ENCODE measurements at places on chromosomes 4 and X.

DNA sequence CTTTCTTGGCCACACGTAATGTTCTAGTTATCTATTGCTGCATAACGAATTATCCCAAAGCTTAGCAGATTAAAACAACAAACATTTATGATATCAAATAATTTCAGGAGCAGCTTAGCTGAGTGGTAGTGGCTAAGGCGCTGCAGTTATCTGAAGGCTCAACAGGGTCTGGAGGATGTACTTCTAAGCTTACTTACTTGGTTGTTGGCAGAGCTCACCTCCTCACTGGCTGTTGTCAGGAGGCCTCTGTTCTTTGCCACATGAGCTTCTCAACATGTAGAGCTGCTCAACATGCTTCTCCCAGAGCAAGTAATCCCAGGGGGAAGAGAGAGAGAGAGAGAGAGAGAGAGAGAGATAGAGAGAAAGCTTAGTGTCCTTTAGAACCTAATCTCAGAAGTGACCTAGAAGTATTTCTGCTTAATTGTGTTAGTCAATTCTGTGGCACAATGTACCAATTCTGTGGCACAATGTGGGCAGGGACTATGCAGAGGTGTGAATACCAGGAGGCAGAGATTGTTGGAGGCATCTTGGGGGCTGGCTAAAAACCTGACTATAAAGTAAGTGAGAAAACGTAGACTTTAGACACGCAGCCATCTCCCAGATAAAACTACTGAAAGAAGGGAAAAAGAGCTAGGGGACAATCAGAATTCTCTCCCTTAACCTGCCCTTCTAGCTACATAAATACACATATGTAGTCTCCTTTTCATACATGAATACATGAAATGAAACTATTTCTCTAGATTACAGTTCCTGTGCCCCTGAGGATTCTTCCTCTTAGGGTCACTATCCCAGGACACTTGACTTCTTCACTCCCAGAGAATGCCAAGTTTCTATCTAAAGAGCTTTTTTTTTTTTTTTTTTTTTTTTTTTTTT, 40.2 kb downstream of the HOPX start:
- no peak for DNase-seq

DNA sequence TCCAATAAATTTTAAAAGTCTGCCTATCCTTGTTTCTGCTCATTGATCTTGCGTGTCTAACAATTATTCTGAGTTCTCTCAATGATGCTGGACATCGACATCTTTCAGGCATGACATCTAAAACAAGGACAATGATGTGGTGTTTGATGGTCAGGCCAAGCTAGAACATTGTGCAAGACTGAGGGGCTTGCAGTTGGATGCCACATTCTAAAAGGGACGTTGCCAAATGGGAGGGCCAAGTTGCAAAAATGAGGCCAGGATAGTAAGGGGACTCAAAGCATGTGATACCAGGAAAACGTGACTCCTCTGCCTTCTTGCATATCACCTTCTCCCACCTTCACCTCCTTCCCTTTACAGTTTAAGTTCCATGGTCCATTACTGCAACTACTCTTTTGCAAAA, 29.4 kb upstream of the NSUN7 start:
- DNase-seq: no peak

DNA sequence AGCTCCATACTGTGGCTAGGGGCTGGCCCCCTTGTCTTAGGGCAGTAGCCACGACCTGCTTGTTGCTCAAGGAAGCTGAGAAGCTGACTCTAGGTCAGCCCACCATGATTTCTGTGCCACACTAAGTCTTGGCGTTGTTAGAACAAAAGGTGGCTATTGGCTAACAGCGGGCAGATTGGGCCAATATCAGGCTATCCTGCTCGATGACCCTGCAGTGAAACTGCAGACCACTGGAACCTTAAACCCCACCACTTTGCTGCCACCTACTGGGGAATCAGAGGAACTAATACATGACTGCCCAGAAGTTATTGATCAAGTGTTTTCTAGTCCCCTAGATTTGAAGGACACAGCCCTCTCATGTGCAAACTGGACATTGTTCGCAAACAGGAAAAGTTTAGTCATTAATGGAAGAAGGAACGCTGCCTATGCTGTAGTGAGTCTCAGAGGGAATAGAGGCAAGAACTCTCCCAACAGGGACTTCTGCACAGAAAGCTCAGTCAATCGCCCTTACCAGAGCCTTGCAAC, 17.0 kb upstream of the PAPSS1 start:
- no peak for DNase-seq

DNA sequence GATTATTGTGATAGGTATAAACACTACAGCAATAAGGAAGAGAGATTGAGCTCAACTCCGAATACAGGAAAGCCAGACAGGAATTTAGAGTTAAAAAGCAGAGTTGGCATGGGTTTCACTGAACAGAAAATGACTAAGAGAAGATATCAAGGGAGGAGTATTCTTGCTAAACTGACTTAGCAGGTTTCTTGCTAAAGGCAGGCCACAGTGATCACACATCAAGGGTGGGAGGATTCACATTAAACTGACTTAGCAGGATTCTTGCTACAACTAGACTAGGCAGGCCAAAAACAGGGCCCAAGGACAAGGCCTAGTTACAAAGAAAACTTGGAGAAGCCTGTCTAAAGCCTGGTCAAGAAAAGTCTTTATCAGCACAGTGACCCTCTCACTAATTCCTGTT, 195.1 kb downstream of the MAGEB5 start:
- DNase-seq: no peak

DNA sequence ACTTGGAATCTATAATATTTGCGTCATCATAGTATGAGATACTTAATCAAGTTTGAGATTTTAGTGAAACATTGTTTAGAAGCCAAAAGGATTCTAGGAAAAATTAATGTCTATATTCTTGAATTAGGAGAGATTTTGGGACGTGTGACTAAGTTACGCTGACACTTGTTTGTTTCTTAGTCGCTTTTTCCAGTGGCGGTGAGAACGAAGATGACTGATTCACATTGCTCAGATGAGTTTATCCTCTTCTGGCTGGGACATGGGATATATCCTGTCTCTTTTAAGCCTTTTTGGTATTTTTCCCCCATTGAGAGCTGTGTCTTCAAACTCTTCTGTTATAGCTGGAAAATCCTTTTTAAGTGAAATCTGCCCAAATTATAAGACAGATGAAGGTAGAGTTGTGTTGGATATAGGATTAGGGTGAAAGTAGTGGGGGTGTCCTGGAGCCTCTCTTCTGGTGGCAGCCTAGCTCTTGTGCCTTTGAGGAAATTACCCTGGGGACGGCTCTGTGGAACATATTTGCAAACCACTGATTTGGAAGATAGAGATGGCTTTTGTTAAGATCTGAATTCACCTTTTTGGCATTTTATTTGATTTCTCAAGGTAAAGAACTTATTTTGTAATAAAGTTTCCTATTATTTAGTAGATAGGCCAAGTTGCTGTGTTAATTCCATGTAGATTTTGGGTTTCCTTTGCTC, 49.7 kb downstream of the HTT start:
- no peak for DNase-seq

- DNase-seq: no peak
These were observed 90.2 kb downstream of the SLC2A9 start for GRCh38 chr4:9931146-9931545.

- no peak for DNase-seq
These were observed 95.6 kb downstream of the TMA16 start for GRCh38 chr4:163590103-163590502.

DNA sequence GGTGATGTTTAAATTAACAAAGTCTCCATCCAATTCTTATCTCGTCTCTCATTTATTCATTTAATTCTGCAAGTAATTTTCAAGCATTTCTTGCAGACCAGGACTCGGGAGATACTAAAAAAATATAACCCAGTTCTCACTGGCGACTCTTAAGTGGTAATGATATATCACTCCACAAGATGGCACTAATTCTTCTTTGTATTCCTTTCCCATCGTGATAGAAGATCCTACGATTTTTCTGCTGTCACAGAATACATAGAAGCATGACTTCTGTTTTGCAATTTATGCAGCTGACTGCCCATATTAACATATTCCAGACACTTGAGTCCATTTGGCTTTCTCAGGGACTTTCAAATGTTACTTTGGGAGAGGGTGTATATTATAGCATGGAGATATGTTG, 64.0 kb upstream of the FGF13 start:
- DNase-seq: no peak

GRCh38 chrX:136032370-136032769, 47.1 kb downstream of the SLC9A6 start:
- DNase-seq: no peak

DNA sequence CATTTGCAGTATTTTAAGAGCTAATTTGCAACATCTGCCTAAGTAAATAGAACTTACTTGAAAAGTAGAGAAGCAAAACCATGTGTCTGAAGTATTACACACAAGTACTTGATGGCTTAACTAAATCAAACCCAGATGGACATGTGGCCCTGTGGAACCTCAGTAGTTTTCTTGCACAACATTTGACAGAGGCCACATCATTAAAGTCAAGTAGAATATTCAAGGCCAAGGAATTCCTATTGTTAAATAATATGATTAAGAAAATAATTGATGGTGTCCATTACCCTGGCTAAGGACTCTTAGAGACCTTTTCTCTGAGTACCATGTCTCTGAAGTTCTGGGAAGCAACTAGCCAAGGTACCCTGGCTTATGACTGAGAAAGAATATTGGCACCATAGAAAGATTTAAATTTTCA, 135.4 kb upstream of the OTUD4 start:
- no peak for DNase-seq

DNA sequence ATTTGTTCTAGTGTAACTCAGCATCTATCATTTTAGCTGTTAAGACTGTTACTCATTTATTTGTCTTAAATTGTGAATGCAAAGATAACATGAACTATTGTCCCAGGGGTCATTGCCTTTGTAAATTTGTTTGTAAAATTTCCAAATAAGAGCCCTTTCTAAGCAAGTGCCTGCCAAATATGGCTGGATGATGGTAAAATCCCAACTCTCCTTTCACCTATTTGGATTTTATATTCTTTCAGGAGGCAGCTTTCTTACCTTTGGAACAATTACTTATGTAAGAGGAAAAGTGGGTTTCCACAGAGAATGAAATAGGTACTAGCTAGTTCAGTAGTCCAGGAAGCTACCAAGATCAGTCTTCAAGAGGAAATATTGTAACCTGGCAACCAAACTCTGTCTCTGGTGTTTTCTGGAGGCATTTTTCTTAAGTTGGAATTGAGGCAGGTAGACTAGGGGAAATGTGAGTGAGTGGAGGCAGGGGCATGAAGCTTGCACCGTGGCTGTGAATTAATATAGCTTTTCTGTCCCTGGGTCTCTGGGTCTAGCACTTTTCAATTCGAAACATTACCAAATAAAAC, 363.0 kb upstream of the ZCCHC13 start:
- DNase-seq: no peak

GRCh38 chrX:1807301-1807731, 192.5 kb downstream of the ASMT start:
- no peak for DNase-seq

Measured in GM12864 (cell line).